Progenitor cell of endocrine pancreas (in vitro differentiated cells): ENCODE measurements at places on chromosomes 16 and 17. TPM values are rescaled to one million over a fixed set of nuclear protein-coding genes. Genes with fewer than 3 reads are reported as not detected.

DNA sequence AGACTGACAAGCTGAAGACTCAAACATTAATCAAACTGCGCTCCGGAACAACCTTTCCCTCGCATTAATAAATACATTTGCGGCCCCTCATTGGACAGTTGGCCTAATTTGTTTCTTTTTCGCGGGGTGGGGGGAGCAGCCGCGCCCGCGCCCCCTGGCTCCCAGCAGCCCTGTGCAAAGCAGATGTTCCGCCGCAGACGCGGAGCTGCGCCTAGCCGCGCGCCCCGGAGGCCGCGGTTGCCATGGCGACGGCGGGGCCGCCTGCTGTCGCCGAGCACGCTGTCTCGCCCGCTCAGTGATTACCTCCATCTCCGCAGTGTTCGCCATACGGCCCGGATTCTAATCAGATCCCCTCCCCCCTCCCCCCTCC lies 25.5 kb downstream of the COPZ2 start:
- no peak for DNase-seq
- H3K4me1 ChIP-seq: peaks cover 40% of the 10 kb centered on the region
- peaks cover 15% of the 10 kb centered on the region for H3K27me3 ChIP-seq
- peak overlapping the region; percentile 79 for H3K27ac ChIP-seq

DNA sequence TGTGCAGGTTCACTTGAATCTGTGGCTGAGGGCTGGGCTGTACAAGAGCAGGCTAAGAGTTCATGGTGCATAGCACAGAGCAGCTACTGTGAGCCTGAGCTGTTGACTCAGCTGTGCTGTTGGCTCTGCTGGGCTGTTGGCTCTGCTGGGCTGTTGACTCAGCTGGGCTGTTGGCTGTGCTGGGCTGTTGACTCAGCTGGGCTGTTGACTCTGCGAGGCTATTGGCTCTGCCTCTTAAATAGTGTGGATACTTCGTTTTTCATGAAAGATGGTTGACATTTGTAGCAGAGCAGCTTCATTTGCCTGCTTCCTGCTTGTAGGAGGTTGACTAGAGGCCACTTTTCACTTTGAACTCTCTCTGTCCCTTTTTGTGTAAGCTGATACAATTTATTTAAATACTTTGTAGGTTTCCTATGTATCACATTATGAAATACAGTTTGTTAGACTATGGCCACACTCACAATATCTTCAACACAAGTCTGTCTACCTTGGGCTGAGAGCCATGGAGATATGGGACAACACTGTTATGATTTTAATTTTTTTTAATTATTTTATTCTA lies 40.3 kb upstream of the CCNF start:
- DNase-seq: no peak
- no peak overlapping the region for H3K4me3 ChIP-seq
- peak overlapping the region; percentile 12 for H3K27ac ChIP-seq

DNA sequence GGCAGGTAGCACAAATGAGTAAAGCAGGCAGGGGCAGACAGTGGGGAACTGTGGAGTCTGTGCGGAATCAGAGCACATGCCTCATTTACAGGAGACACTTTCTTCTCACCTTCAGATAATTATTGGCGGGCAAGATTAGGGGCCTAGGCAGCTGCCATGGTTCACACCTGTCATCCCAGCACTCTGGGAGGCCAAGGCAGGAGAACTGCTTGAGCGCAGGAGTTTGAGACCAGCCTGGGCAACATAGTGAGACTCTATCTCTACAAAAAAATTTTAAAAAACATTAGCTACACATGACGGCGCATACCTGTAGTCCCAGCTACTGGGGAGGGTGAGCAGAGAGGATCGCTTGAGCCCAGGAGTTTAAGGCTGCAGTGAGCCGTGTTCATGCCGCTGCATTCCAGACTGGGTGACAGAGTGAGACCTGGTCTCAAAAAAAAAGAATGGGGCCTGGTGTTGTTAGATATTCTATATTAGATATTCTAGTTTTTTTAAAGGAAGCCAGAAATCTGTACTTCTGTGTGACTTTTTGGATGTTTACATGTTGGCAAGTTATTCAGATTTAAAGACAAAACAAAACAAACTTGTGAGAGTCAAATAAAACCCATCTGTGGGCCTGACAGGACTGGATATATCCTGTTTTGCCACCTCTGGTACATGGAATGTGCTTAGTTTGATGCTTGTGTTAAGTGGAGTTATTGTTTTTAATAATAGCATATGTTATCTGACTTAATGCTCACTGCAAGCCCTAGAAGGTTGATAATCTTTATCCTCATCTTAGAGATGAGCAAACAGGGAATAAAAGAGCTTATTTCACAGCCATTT lies 4.9 kb upstream of the LPCAT2 start:
- H3K4me3 ChIP-seq: no peak overlapping the region
- no peaks in the 10 kb centered on the region for H3K36me3 ChIP-seq
- no peak for DNase-seq
- H3K27me3 ChIP-seq: no peaks in the 10 kb centered on the region
- H3K4me1 ChIP-seq: peaks cover 20% of the 10 kb centered on the region
- H3K27ac ChIP-seq: no peak overlapping the region

DNA sequence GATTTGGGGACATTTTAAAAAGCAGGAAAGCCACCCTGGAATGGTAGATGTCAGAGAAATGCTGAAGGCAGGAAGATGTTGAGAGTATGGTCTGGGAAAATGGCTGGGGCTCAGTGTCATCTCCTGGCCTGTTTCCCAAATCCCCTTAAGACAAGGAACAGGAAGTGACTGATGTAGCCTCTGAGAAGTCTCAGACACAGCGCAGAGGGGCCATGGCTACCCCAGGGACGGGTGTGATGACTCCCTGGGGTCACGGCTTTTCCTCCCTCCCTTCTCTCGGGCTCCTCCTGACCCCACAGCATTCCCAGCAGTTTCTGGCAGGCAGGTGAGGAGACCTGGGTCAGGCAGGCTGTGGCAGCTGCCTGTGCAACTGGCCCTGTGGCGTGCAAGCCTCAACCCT lies 45.4 kb downstream of the RAP1GAP2 start:
- no peak for DNase-seq
- H3K4me1 ChIP-seq: peaks cover 6% of the 10 kb centered on the region
- no peak overlapping the region for H3K27ac ChIP-seq
- H3K27me3 ChIP-seq: no peaks in the 10 kb centered on the region

DNA sequence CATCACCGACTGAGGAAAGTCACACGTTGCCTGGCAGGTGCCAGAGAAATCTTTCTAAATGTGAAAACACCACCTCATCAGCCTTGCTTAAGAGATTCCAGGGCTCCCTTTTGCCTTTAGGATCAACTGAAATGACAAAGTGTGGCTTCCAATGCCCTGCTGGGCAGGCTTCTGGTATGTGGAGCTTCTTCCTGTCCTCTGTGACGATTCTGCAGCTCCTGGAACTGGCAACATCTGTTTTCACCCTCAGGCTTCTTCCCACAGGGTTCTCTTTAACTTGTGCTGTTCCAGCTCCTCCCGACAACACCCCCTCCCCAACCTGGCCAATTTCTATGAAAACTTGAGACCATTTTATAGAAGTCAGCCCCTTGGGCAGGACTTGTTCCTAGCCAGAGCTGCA lies 4.8 kb upstream of the ZDHHC1 start:
- no peak overlapping the region for H3K27ac ChIP-seq
- DNase-seq: no peak
- no peaks in the 10 kb centered on the region for H3K36me3 ChIP-seq
- no peak overlapping the region for H3K4me3 ChIP-seq
- peaks cover 14% of the 10 kb centered on the region for H3K4me1 ChIP-seq

The CHST6 gene
- total RNA-seq: 7.7 and 8.4 TPM in 2 replicates

The PLXDC1 gene
- total RNA-seq: 2.3 and 3.7 TPM in 2 replicates
